ENCODE measurements at places on chromosomes 1 and 21.

GRCh38 chr1:220213382-220213983 is 58.8 kb downstream of the RAB3GAP2 start:
- DNase-seq, result no peak

GRCh38 chr1:182087304-182087703 is 25.8 kb upstream of the ZNF648 start:
- peak; percentile 75 for DNase-seq

GRCh38 chr21:36082237-36082664 is 12.4 kb downstream of the CBR1 start:
- DNase-seq, result no peak

DNA sequence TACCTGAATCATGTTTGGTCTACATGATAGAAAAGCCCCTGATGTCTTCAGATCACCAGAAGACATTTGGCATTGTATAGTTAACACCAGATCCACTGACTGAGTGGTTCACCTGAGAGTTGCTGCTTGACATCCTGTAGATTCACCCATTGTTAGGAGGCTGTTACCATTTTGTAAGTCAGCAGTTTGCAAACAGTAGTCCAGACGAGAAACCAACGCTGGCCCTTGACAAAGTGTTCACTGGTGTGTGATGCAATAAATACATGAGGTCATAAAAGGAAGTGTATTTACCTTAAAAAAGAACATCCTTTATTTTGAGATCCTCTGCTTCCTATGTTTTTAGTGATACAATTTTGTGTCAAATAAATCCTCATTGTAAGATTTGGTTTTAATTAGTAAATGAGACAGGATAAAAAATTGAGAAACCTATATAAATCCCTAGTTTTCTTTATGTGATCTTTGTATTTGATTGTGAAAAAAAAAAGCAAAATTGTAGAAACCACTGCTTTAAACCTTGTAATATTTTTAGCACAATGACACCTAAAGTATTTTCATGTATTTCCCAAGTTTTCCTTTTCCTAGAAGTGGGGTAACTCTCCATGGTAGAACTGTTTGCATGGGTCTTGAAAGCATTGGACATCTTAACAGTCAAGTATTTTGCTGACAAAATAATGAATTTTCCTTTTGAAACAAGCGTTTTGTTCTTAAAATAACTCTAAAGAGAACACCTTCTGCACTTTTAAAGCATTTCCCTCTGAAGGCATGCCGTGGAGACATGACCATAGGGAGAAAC is 204.3 kb downstream of the FGGY start:
- DNase-seq, result no peak

DNA sequence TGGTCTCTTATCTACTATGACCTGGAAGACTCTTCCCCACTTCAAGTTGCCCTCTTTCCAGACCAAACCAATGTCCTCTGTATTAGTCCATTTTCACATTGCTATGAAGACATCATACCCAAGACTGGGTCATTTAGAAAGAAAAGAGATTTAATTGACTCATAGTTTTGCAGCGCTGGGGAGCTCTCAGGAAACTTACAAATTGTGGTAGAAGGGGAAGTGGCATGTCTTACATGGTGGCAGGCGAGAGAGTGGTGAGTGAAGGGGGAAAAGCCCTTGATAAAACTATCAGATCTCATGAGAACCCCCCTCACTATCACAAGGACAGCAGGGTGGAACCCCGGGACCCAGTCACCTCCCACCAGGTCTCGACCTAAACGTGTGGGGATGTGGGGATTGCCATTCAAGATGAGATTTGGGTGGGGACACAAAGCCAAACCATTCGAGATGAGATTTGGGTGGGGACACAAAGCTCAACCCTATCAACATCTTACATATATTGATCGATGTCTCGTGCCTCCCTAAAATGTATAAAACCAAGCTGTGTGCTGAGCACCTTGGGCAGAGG is 14.2 kb upstream of the AGPAT3 start:
- no peak for DNase-seq

DNA sequence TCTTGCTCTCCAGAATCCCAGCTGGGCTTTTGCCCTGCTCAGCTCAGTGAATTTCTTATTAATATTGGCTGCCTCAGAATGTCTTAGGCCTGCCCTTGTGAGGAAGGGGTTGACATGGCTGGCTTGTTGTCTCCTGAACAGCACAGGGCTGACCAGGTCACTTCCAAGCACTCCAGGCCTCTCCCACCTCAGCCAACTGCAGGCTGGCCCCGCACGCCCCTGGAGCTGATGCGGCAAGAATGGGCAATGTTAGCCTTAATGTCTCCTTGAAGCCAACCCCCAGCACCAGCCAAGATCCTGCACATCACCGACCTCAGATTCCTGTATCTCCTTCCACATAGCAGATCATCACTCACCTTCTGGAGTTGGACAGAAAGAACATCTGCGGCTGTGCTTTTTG is 598.6 kb downstream of the AJAP1 start:
- DNase-seq, result no peak

- peak; percentile 82 for DNase-seq
These were observed 5.0 kb upstream of the CHI3L2 start for GRCh38 chr1:111222308-111223125.

- DNase-seq, result no peak
These were observed 720 bp upstream of the BSDC1 start for GRCh38 chr1:32394890-32395432.

DNA sequence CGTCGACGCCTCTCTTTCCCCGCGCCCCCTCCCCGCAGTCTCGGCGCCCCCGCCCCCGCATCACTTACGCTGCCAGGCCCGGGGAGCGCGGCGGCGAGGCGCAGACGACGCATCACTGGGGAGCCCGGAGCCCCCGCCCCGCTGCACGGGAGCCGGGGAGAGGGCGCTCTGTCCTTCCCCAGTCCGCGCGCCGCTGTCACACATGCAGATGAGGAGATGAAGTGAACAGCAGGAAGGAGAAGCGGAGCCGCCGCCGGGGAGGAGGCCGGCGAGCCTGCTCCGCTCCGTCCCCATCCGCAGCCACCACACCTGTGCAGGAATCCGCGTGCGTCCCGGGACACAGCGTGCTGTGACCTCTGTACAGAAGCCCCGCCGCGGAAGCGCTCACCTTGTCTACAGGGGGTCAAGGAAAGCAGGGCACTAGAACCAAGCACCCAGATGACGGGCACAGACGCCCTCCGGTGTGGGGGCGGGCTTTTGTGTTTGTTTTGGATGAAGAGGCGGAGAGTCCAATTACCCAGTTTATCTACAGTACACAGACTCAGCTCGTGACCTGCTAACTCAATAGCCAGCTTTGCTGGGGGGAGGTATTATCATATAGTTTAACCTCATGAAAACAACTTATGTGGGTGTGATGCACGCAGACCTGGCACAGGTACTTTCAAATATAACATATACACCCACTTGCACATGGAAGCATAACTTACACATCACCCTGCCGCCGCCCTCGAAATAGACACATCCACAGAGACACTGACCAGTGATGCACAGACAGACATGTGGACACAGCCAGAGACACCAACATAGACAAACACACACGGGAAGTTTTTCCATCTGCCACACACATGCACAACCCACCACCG is 12.4 kb downstream of the KLHDC8A start:
- DNase-seq, result no peak

DNA sequence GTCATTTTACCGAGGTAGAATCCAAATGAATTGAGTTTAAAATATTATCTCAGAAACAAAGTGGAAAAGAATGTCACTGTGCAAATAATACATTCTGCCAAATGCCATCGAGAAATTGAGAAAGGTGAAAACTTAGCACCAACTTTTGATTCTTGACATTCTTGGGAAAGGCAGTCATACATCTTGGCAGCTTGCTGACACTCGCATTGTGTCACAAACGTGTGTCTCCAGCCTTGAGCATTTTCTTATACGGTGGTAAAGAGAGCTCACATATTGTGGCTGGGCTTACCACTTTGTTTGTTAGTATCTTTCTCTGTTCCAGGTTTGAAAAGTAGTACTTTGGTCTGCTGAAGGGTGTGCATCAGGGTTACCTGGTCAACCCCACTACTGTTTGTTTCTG is 1456.1 kb downstream of the BRINP3 start:
- no peak for DNase-seq

GRCh38 chr1:108598340-108598739 is 38.4 kb downstream of the EEIG2 start:
- DNase-seq, result no peak

- DNase-seq, result peak; percentile 9
These were observed 81.1 kb downstream of the PGM1 start for GRCh38 chr1:63674238-63674864.

GRCh38 chr1:175629318-175629694 is 114.1 kb downstream of the TNR start:
- DNase-seq, result no peak

GRCh38 chr1:198492872-198493271 is 47.6 kb downstream of the ATP6V1G3 start:
- no peak for DNase-seq

DNA sequence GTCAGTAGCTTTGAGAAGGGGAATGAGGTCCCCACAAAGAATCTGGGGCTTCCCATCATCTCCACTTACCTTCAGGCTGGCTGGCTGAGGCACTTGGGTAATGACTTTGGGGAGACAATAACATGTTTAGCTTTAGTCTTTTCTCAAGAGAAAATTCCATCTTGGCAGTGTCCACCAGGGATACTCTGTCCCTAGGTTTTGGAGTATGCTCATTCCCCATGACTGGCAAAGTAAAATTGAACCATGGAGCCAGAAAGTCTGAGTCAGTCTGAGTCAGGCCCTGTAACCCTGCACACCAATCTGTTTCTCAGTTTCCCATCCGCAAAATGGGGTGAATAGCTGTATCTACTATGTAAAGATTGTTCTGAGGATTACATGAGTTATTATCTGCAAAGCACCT is 28.2 kb downstream of the RUNX1 start:
- no peak for DNase-seq

GRCh38 chr1:51740652-51741051 is 123.8 kb downstream of the OSBPL9 start:
- no peak for DNase-seq

DNA sequence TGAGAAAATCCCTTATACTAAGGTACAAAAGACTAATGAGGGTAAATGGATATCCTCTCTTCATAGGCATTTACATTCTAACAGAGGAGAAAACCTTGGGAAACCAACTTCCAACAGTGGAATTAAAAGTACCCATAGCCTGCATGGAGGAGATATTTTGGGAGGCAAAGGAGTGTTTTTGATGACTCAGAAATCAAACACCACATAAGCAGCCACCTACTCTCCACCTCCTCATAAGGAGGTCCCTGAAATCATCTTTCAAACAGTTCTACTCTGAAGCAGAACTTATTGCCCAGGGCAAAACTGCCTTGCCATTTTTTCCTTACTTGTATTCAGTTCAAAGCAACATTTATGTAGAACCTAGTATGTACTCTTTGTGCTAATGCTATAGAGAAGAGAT is 211.3 kb downstream of the KCNH1 start:
- DNase-seq, result no peak

- no peak for DNase-seq
These were observed 37.5 kb upstream of the KIF21B start for GRCh38 chr1:201061049-201061448.

DNA sequence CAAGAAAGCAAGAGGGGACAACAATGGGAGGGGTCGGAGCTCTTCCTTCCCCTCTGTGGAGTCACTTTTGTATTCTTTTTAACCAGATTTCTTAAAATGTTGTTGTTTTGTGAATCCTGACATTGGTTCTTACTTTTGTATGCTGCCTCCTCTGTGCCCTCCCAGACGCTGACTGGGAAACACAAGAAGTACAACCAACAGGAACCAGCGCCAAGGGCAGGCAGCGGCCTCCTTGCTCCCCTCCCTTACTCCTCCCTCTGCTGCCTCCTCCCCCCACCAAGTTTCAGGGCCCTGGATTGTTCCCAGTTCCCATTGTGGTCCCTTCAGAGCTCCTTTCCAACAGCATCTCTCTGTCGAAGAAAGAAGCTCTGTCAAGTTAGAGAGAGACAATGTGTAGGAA is 111.1 kb downstream of the BRINP2 start:
- no peak for DNase-seq

GRCh38 chr1:54998677-54999076 is at the start of gene BSND:
Gene BSND, plus strand, starts transcription at chr1:54998933. Its CDS starts 254 bp downstream, at chr1:54999187.
- no peak for DNase-seq

DNA sequence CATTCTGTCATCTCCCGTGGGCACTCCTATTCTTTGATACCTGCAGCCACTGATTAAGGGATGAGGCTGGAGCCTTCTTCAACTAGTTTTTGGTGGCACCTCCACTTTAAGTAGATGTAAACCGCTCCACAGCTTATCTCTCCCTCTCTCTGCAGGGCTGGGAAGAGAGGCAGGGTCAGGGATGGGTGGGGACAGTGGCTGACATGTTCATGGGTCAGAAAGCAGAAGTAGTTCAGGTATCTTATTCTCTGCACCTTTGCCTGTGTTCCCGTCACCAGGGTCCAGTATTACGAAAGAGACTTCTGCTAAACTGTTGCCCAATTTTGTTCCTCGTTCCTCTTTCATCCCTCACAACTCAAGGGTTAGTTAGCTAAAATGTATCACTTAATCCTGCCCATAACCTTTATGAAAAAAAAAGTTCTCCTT is 51.7 kb upstream of the EDEM3 start:
- no peak for DNase-seq

All from DND-41 (cell line).